Activated CD4-positive, CD25-positive, alpha-beta regulatory T cell treated with anti-CD3 and anti-CD28 coated beads, Interleukin-2, amount 50 U/mL, for 72 hours (primary cell): ENCODE measurements at places on chromosomes 3 and 15.

DNA sequence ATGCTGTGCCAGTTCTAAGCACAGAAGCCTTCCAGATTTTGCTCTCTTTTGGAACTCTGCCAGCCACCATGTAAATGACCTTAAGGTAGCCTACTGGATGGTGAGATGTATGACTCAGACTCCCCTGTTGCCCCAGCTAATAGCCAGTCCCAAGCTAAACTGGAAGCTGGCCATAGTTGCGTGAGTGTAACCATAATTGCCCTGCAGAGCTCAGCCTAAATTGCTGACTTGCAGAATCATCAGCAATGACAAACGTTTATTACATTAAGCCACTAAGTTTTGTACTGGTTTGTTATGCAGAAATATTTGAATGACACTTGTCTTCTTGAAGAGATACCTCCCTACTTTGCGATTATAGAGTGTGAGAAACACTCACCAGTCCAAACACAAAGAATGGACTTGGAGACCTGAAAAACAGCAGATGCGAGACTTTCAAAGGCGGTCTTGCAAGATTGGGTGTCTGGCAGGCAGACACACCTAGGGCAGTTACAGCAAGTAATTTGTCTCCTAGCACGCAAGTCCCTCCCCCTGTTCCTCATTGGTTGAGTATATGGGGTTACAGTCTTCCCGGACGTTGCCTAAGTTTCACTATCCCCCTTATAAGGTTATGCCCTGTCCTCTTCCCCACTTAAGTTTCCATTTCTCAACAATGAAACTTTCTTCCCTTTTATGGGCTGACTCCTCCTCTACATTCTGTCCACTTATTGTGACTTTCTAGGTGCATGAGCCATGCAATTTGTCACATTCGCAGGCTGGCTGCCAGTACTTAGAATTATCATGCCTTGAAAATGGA is 83.6 kb upstream of the XCR1 start:
- no peak for DNase-seq

DNA sequence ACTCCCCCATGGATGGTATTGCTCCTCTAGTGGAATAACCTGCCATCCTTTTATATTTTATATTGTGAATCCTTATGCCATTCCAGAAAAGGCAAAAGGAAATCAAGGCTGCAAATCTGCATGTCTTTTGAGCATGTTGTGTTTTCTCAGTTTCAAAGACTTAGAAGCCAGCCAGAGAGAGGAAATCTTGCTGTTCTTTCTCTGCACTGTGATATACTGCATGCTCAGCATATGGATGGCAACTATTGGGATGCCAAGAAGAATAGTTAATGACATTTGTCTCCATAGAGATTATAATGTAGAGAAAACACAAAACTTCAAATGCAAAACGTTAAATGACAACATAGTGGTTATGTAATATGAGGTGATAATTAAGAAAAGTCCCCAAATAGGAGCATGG is 106.0 kb upstream of the NUDT16 start:
- no peak for DNase-seq

- no peak for DNase-seq
Measured at GRCh38 chr3:140122183-140122582, 187.2 kb downstream of the CLSTN2 start.

GRCh38 chr15:67510597-67511190 is 10.2 kb upstream of the C15orf61 start:
- no peak for DNase-seq

GRCh38 chr3:77373619-77374018 is 333.7 kb downstream of the ROBO2 start:
- no peak for DNase-seq

GRCh38 chr15:56732135-56732885 is 999 bp downstream of the ZNF280D start:
- no peak for DNase-seq

GRCh38 chr3:100893590-100893989 is 99.6 kb downstream of the ABI3BP start:
- DNase-seq = no peak

- no peak for DNase-seq
Measured at GRCh38 chr15:60627298-60627943, 148.5 kb upstream of the ICE2 start.

DNA sequence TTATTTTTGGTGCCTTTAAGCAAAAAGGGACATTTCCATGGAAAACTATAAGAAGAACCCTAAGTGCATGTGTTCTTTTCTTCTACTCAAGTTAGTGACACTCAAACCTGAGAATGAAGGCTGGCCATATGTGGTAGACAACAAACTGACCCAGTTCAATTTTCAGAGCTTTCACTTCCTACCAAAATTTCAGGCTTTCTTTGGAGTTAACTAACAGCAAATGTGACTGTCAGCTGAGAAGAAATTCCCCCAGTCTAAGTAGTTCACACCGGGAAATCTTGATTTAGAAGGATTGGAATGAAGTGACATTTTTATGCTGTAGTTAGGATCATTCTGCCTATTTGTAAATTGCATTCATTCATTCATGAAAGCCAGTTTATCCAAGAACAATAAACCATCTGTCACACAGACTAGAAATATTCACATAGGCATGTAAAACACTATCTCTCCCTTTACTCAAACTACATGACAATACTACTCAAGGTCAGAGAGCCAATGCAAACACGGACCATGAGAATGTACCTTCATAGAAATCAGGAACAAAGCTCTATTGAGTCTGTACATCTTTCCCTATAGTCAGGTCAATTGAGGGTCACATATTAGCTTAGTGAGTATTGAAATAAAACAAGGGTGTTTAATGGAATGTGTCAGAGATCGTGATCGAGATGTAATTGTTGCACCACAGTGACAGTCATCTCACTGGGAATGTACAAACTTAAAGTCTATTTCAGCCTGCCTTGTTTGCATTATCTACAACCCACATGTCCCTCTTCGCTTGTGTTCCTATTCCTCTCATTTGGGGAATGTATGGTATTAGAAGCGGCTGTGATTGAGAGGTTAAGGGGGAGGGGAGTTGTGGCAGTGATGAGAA is 113.8 kb upstream of the TGFBR2 start:
- no peak for DNase-seq

- no peak for DNase-seq
Measured at GRCh38 chr15:45827275-45827674, 192.4 kb downstream of the SQOR start.

- peak; percentile 28 for DNase-seq
Measured at GRCh38 chr3:185152410-185153170, at the start of gene C3orf70. C3orf70 (minus strand) TSS chr3:185153060; CDS start chr3:185152823, 237 bp downstream.

DNA sequence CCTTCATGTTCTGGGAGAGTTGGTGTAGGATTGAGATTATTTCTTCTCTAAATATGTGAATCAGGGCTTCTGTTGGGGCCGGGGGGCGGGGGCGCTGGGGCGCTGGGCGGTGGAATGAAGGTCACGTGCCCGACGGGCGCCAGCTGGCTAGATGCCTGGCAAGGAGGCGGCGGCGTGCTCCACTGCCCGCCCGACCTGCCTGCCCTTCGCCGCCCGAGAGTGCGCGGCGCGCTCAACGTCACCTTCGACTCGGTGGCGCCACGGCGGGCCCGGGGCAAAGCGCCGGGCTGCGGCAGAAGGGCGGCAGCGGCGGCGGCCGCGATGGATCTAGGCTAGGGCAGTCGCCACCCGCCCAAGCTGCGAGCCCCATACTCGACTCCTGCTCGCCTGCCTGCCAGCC is 47.0 kb upstream of the LHFPL4 start:
- DNase-seq = no peak

DNA sequence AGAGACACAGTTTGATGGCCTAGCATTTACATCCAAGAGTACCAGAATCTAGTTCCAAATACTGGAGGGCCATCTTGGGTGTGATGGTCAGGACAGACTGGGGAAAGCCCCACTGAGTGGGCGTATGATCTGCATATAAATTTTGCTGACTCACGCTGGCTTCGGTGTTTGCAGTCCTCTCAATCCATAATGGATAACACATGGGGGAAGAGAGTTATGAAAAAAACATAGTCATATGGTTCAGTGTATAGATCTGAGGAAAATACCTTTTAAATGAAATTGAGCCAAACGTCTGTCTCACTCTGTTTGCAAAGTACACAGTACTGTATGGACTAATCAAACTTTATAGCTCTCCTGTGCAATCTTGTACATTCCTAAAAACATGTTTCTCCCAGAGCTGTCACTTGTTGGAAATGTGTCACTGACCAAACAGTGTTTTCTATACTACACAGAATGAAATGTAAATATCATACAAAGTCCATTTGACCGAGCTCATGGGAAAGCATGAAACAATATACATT is 125.3 kb upstream of the THBS1 start:
- no peak for DNase-seq

DNA sequence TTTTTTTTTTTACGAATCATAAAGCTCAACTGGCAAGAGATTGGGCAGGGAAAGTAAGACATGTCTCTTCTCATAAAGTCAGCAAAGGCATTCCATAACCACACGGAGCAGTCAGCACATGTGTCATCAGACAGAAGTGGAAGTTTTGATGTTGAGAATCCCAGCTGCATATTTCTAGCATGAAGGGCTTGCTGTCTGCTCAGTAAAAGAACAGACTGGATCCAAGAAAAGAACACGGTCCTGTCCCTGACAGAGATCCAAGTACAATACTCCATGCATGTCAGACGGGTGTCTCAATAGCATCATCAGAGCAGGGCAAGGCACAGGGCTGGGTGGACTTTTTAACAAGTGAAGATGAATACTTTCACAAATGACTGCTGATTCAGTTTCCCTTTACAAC is 38.2 kb downstream of the ABI3BP start:
- no peak for DNase-seq

DNA sequence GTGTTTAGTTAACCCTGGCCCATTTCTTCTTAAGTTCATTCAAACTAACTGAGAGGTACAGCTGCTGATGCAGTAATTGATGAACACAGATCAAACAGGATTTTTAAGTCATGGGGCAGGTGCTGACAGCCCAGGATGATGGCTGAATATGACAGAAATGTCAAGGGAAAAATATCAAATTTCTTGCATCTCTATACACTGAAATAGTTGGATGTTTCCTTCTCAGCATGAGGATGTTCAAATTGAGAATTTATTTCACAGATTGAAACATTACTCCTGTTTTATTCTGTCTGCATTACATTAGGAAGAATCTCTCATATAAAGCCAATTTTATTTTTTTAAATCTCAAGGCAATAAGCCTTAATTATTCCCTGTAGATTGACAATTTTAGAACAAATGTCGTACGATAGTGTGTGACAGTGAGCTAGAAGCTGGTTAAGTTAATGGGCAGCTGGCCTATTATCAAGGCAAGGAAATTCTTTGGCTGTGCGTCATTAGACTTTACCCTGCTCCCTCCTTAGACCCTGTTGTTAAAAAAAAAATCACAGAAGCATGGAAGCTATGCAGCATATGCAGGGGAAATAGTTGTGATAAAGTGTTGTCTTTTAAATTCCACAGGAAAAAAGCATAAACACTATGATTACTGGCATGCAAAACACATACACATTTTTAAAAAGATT is 183.8 kb upstream of the KCNMB2 start:
- DNase-seq = no peak

- DNase-seq = peak; percentile 0
Measured at GRCh38 chr15:66188464-66188863, 65.1 kb downstream of the MEGF11 start.

- no peak for DNase-seq
Measured at GRCh38 chr3:107826727-107827126, 264.1 kb downstream of the CD47 start.

DNA sequence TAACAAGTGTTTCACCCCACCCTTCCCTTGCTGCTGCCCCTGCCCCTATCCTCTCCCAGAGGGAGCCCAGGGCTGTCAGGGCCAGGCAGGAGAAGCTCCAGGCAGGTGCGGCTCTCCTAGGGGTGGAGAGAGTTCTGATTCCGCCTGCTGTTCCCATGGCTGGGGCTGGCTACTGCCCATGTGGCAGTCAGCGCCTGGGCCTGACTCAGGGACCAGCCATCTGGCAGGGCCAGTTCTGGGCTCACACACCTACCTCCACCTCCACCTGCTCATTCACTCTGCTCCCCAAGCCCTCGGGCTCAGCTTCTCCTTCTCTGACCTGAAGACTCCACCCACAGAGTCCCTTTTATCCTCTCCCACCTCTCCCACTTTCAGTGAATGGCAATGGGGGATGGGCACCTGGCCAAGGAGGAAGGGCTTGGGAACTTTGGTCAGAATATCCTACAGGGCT is 23.4 kb downstream of the AMOTL2 start:
- DNase-seq = no peak

DNA sequence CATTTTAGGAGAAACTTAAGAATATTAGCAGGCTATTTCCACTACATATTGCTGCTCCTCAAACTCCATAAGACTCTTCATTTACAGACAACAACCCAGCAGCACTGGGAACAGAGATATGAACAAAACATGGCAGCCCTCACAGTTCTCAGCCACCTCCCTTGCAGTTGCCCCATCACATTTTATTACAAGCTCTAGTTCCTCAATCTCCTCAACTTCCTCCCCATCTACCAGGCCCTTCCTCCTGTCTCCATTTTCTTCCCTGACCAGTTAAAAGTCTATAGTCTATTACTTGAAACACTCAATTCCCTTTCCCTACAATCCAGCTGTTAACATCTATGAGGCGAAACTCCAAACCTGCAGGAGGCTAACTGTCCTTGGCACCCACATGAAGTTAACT is 412.5 kb downstream of the TBC1D5 start:
- no peak for DNase-seq

- no peak for DNase-seq
Measured at GRCh38 chr3:183710231-183710630, 12.6 kb downstream of the YEATS2 start.

DNA sequence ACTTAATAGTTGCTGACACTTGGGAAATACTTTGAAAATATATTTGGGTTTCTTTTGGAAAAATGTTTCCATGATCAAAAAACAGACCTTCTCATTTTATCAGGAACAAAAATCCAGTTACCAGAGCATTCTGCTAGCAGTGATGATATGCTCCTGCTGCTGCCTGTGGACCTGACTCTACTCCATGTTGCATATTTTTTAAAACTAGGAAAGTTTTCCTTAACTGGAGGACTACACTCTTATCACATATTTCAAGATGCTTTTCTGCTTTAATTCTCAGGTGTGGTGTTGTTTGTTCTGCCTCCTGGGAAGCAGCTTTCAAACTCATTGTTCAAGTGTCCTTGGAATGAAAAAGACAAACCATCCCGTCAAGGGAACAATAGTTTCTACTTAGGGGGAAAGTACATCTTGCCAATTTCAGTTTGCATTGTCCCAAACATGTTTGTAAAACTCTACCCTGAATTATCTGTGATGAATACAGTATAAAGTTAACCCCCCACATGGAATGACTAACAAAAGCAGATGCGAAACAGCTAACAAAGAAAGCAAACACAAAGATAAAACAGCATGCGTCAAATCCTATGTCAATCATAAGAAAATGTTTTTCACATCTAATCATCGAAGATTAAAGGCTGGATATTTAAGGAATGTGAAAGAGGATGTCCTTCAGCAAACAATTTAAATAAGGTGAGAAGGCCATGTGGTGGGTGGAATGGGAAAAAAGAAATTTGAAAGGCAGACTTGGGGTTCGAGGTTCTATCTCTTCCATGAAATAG is 40.1 kb upstream of the PSMD6 start:
- DNase-seq = no peak
